Tibial nerve (tissue), 4 donors: ENCODE measurements at places on chromosomes 12 and 14. TPM values are rescaled to one million over a fixed set of nuclear protein-coding genes. Genes with fewer than 3 reads are reported as not detected.

PA2G4 gene
- total RNA-seq = 87.3 TPM

CDH24 gene
- 6.7 TPM for total RNA-seq

DNA sequence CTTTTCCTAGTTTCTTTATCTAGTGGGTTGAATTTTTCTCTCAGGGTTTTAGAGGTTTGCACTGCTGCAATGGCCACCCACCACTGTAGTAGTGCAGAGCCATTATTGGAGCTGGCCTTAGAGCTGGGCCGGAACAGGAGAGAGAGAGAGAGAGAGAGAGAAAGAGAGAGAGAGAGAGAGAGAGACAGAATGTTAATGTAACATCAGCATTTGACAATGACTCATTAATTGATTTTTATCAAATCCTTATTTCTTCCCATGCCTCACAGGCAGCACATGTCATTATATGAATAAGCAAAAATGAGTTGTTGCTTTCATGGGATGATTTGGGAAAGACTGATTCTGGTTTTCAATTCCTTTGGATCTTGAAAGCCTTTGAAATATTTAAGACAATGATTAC is 76.3 kb upstream of the PPP4R3A start:
- no peak overlapping the region for H3K4me3 ChIP-seq
- H3K4me1 ChIP-seq = no peaks in the 10 kb centered on the region
- no peak for DNase-seq

DNA sequence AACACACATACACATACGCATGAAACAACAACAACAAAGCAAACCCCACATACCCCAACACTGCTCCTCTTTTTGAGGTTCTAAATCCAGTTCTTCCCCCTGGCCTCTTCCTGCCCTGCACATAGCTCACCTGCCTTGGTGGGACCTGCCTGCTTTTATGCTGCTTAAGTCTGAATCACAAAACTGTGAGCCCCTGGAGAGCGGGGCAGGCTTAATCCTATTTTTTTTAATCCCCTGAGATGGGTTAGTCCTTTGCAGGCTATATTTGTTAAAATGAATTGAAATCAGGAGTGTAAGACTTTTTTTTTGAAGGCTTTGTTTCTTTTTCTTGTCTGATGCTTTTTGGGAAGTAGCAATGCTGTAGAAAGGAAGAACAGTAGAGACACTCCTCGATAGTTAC is 84.6 kb upstream of the MAX start:
- H3K36me3 ChIP-seq = no peaks in the 10 kb centered on the region
- H3K27me3 ChIP-seq = no peaks in the 10 kb centered on the region
- no peaks in the 10 kb centered on the region for H3K4me1 ChIP-seq
- H3K4me3 ChIP-seq = no peak overlapping the region
- no peak for DNase-seq

DNA sequence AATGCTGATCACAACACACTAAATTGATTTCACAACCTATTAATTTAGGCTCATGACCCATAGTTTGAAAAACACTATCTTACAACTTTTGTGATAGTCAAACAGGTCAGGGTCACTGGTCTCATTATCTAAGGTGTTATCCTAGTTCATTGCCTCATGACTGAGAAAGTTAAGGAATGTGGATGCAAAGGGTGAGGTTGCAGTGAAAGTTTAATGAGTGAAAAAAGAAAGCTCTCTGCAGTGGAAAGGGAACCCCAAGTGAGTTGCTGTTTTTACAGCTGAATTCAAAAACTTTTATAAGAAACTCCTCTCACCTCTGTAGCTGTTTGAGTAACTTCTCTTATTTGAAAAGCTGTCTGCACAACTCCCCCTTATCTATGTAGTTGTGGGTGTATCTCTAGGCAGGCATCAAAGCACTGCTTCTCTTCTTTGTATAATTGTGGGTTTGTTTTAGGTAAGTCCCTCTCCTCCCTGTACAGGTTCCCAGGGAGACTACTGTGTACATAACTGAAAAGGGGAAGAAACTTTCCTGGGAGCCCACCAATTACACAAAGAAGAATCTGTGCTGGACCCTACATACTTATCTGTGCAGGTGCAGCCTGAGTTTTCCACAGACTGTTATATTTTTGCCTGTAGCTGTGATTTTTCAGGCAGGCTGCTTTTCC is 18.9 kb downstream of the DNAL1 start:
- DNase-seq = no peak
- no peaks in the 10 kb centered on the region for H3K27me3 ChIP-seq
- H3K36me3 ChIP-seq = peaks cover 34% of the 10 kb centered on the region
- H3K4me1 ChIP-seq = no peaks in the 10 kb centered on the region

- H3K36me3 ChIP-seq = no peaks in the 10 kb centered on the region
- H3K27me3 ChIP-seq = no peaks in the 10 kb centered on the region
- H3K27ac ChIP-seq = no peak overlapping the region
- DNase-seq = no peak
- no peak overlapping the region for H3K4me3 ChIP-seq
- no peaks in the 10 kb centered on the region for H3K4me1 ChIP-seq
Measured at GRCh38 chr14:57712102-57712501, 153.8 kb downstream of the SLC35F4 start.
